H9 (cell line): ENCODE measurements at places on chromosomes 5 and 9.

DNA sequence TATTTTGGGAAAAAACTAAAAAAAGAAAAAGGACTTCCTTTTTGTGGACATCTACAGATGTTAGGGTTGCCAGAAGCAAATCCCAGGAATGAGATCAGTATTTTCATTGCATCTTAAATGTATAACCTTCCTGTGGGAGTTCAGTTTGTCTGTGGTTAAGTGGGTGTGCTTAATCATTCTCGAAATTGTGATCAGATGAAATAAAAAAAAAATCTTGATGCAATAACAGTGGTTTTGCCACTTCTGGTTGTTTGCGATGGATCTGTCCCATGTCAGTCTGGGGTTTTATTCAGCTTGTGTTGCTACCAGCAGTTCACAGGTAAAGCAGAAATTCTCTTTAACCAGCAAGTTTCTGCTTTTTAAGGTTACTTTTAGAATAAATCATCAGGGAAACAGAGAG, 179.0 kb downstream of the MAN2A1 start:
- no peak for DNase-seq

- DNase-seq = no peak
These were observed 243.6 kb downstream of the AP3B1 start for GRCh38 chr5:78050888-78051287.

DNA sequence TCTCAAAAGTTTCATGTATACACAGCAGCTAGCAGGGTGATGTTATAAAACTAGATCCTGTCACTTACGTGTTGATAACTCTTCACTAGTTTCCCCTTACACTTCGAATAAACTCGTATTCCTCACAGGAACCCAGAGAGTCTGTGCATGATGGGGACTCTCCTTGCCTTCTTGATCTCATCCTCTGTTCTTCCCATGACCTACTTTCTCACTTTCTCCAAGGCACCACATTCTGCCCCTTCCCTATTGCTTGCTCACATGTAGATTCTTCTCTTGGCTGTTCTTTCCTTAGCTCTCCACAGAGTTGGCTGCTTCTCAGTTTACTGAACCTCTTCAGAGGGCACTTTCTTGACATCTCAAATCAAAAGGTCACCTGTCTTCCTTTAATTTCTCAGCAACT, 1.2 kb upstream of the AOPEP start:
- DNase-seq = no peak

DNA sequence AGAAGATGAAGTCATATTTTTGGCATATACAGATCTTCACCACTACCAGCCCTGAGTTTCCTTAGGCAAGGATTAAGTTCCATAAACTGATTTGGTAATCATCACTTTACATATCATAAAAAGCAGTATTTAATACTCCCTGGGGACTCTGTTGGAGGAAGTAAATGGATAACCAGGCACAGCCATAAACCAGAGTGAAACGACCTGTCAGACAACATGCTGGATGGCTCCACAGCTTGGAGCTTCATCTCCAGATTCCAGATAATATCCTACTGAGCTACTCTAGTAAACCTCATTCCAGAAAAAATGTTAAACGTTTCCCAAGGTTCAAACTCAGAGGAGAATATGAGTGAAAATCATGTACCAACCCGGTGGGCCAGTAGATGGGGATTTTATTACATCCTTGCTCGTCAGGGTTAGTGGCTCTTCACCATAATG, 109.2 kb downstream of the BASP1 start:
- no peak for DNase-seq

GRCh38 chr5:181114844-181115778, 15.9 kb downstream of the OR2V1 start:
- peak; percentile 53 for DNase-seq

DNA sequence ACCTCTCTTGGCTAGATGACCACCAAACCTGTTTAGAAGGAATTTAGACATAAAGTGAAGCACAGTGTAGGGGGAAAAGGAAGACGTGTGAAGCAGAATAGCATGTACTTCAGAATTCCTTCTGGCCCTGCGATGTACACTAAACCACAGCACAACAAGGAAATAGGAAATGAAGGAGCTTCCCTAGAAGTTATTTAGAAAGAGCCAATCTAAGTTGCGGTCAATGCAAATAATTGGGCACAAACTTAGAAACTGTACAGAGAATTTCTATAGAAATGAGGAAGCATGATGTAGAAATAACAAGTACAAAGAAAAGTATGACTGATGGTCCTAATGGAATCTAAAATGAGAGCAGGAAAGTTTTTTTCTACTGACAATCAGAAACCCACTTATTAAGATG, 41.5 kb downstream of the ANKRD55 start:
- DNase-seq = no peak

DNA sequence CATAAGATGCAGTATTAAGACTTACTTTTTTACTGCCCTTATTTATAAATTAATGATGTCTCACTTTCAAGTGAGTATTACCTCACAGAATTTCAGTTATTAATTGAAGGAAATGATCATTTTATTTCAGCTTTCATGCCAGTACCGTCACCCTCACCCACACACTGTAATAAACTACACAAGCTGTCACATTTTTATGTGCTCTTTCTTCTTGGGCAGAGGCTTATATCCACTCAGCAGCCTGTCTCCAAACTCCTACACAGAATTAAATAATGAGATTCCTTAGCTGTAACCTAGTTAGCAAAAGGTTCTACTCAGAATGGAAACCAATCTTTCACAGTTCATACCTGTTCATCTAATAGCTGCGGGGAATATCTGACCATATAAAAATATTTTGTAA, 1915.8 kb upstream of the CDH6 start:
- no peak for DNase-seq

- DNase-seq = peak; percentile 61
These were observed 245.7 kb downstream of the PSAT1 start for GRCh38 chr9:78542491-78543181.

DNA sequence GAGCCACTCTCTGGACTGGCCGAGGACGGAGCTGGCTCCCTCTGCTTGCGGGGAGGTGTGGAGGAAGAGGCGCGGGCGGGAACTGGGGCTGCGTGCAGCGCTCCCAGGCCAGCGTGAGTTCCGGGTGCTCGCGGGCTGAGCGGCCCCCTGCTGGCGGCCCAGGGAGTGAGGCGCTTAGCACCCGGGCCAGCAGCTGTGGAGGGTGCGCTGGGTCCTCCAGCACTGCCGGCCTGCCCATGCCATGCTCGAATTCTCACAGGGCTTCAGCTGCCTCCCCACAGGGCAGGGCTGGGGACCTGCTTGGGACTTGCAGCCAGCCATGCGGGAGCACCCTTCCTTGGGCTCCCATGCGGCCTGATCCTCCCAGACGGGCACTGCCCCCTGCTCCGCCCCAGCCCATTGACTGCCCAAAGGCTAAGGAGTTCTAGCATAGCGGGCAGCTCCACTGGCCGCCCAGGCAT, 416.9 kb downstream of the MRPS30 start:
- DNase-seq = peak; percentile 47

- DNase-seq = no peak
These were observed 460.0 kb downstream of the PSAT1 start for GRCh38 chr9:78756813-78757510.

- DNase-seq = no peak
These were observed 151.4 kb upstream of the DAP start for GRCh38 chr5:10912435-10912834.

- DNase-seq = no peak
These were observed 1065.7 kb upstream of the CDH9 start for GRCh38 chr5:28104080-28104479.

- DNase-seq = no peak
These were observed 35.3 kb downstream of the NDFIP1 start for GRCh38 chr5:142143878-142144277.

GRCh38 chr9:29348999-29349398, 1775.7 kb upstream of the C9orf72 start:
- DNase-seq = no peak

GRCh38 chr9:19995619-19996018, 206.8 kb upstream of the SLC24A2 start:
- DNase-seq = no peak

DNA sequence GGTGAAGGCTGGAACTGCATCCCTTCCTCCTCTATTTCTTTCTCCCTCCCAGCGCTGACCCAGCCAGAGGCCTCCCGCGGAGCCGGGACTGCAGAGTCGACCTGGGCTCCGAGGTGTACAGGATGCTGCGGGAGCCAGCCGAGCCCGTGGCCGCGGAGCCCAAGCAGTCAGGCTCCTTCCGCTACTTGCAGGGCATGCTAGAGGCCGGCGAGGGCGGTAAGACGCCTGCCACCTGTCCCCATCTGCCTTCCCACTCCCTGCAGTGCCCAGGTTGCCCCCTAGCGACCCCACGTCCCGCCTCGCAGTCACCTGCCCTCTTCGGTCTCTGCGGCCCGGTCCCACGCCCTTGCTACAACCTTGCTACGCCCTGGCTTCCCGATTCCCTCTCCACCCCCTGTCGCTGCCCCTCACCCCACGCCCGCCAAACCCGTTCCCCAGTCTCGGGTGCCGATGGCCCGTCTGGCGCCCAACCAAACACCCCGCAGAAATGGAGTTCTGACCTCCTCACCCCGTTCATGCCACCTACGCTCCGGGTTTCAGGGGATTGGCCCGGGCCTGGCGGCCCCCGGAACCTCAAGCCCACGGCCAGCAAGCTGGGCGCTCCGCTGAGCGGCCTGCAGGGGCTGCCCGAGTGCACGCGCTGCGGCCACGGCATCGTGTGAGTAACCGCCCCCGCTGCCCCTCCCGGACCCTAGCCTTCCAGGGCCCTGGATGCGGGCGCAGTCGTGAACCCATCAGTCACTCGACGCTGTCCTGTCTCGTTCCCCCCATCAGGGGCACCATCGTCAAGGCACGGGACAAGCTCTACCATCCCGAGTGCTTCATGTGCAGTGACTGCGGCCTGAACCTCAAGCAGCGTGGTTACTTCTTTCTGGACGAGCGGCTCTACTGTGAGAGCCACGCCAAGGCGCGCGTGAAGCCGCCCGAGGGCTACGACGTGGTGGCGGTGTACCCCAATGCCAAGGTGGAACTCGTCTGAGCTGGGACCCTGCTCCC, 14.1 kb downstream of the PDLIM4 start:
- peak; percentile 67 for DNase-seq

GRCh38 chr5:79109527-79110492, 1.8 kb upstream of the BHMT start:
- DNase-seq = peak; percentile 61

GRCh38 chr5:89981021-89981420, 428.5 kb downstream of the CETN3 start:
- DNase-seq = no peak

DNA sequence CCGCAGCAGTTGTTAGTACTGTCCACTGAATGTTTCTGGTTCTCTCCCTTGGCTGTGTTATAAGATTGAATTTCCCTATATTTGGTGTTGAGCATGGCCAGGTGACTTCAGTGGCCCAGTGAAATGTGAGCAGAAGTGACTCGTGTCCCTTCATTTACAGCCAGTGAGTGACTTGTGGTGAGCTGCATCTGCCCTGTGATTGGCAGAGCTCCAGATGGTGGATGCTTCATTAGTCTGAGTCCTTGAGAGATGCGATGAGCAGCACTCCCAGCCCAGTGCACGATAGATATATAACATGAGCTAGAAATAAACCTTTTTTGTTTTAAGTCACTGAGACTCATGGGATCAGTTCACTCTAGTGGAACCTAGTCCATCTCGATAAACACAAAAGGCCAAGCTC, 19.3 kb downstream of the PCSK5 start:
- no peak for DNase-seq

GRCh38 chr9:6121707-6122106, 93.9 kb upstream of the IL33 start:
- DNase-seq = no peak

GRCh38 chr5:109529520-109529919, 119.7 kb upstream of the PJA2 start:
- no peak for DNase-seq

DNA sequence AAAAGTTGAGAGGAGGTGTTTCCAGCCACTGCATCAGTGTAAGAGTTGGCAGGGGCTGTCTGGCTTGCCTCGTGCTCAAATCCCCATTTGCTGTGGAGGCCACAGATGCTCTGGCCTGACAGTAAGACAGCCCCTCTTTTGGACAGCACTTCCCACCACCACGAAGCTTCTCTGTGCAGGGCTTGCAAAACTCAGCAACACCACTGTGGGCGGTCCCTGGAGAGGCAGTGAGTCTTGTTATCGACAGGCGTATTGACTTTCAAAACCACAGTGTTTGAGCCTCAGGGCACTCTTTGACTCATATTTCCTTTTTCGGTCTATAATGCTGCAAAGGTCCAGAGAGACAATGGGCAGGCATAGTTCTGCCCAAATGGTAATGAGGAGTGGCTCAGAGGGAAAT, 539.5 kb downstream of the EBF1 start:
- no peak for DNase-seq

GRCh38 chr9:35341585-35341984, 148.3 kb upstream of the RUSC2 start:
- DNase-seq = peak; percentile 43

DNA sequence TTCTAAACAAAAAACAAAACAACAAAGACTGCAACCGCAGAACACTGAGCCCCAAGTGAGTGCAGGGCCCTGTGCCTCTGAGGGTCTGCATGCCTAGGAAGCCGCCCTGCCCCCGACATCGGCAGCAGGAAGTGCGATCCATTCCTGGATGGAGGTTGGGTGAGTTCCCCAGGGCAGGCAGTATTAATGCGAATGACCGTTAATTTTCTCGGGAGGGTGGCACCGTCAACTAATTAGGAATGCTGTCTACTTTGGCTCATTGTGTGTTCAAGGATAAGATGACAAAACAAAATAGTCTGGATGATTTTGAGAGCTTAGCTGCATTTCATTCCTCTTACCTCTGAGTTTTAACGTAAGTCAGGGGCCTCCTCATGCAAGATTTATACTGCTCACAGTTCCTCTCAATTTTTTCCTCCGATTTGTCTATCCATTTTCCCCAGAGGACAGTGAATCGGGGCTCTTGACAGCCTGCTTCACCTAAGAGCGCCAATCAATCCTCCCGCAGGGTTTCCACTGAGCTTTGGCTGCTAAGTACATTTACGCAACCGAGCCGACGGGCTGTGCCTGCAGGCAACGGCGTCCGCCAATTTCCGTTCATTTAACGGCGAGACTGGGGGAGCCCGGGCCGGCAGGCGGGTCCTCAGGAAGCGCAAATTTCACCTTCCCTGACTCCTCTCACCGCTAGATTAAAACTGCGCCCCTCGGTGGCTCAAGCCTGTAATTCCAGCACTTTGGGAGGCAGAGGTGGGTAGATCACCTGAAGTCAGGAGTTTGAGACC, 2.9 kb upstream of the NXNL2 start:
- DNase-seq = peak; percentile 90

GRCh38 chr9:23123048-23123632, 676.5 kb downstream of the DMRTA1 start:
- DNase-seq = peak; percentile 44
